Stimulated activated CD8-positive, alpha-beta memory T cell treated with anti-CD3 and anti-CD28 coated beads, Interleukin-7, amount 100 ng/mL, for 24 hours (primary cell): ENCODE measurements at places on chromosomes 13 and 19.
A peak's percentile ranks its signal among the peaks of the same experiment; 100 is the strongest.

DNA sequence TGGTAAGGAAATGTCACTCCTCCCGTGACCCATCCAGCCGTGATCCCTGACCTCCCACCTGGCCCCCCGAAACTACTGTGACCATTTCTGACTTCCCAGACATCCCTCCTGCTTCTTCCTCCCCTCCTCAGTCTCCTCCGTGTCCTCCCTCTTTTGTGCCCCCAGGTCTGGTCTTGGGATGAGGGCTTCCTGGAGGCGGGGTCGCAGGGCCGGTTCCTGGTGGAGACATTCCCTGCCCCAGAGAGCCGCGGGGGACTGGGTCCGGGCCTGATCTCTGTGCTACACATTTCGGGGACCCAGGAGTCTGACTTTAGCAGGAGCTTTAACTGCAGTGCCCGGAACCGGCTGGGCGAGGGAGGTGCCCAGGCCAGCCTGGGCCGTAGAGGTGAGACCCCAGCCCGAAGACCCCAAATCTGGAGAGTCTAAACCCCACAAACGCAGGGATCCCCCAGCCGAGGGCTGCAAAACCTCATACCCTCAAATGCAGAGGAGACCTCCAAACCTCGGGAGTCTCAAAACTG, 5.0 kb downstream of the KIRREL2 start:
- DNase-seq: no peak

- DNase-seq: no peak
Measured at GRCh38 chr13:65999411-65999810, 1230.7 kb downstream of the PCDH9 start.

- no peak for DNase-seq
Measured at GRCh38 chr19:14728595-14728994, 38.7 kb downstream of the ZNF333 start.

- no peak for DNase-seq
Measured at GRCh38 chr13:31101472-31102170, 60.1 kb downstream of the HSPH1 start.

DNA sequence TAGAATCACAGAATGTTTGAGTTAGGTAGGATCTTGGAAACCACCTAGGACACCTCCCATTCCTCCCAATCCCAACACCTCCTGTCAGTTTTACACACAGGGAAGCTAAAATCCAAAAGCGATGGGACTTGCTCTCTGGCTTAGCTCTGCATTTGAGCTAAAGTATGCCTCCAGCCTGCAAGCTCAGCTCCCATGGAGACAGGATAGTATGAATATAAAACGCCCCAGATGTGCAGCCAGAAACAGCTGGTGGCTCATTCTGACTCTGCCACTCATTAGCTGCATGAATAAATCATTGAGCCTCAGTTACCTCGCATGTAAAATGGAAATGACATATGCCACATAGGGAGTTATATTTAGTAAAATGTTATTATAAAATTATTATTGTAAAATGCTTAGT, 336.0 kb downstream of the SUCLA2 start:
- DNase-seq: no peak

DNA sequence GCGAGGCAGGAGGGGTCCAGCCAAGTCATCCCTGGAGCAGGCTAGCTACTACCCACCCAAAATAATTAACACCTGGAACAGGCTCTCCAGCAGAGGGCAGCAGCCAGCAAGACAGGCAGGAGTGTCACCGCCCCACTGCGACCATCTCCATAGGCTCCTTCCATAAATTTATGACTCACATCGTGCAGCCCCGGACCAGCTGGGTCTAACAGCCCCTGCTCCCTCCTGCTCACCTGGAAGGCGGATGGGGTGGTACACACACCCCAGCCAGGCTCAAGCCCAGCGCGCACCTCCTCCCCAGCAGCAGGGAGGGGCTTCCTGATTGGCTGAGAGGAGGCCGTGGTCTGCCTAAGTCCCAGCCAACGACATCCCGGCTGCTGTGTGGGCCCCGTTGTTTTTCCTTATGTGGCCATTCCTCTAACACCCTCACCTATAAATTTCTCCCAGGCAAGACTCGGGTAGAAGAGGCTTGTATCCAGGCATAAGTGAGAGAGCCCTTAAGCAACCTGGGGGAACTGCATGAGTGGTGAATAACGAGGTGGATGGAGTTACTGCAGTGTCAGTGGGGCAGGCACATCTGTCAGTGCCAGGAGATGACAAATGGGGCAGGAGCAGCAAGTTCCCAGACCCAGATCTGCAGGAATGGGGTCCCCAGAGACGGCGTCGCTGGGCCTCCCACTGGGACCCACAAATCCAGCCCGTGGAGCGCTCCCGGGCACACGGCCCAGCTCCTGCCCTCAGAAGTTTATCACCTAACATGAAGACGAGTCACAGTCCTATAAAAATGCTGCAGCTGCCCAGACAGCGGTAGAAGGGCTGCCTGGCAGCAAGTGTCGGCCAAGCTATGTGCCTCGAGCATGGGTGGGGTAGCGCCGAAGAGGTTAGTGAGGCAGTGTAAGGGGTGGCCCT, 43.1 kb downstream of the CEBPG start:
- peak; percentile 35 for DNase-seq

DNA sequence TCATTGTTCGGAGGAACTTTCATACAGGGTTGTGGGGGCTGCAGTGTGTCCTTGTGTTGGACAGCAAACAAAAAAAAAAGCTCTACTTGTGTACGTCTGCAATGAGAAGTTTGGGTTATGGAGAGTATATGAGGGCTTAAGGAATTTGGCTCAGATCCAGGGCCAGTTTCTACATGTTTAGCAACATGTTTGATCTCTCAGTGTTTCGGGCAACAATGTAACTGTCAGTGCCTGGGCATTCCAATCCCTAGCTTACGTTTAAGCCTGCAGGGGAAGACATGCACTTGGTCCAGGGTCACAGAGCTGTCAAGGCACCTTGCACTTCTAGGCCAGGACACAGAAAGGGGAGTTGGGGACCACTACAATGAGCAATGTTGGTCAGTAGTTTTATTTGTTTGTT, 13.9 kb downstream of the ZNF543 start:
- no peak for DNase-seq

DNA sequence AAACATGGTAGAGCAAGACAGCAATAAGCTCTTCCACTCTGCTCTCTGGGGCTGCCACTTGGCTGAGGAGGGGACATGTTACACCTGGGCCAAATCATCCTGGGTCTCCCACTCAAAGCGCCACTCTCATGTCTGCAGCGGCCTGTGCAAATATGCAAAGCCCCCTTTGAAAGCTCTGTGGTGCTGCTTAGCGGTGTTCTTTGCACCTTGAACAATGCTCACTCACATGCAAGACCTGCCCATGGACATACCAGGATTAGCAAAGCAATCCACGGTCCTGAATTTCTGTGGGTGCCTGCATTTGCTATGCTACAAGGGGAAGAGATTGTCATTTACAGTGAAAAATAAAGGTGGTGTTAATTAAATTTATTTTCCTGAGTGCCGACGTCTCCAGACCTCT, 48.6 kb downstream of the MRPL57 start:
- DNase-seq: no peak

- peak; percentile 42 for DNase-seq
Measured at GRCh38 chr19:58059003-58059670, at the start of gene ZNF135. TSS of gene ZNF135 (plus strand) at chr19:58059282. CDS start at chr19:58060003, 721 bp downstream.

DNA sequence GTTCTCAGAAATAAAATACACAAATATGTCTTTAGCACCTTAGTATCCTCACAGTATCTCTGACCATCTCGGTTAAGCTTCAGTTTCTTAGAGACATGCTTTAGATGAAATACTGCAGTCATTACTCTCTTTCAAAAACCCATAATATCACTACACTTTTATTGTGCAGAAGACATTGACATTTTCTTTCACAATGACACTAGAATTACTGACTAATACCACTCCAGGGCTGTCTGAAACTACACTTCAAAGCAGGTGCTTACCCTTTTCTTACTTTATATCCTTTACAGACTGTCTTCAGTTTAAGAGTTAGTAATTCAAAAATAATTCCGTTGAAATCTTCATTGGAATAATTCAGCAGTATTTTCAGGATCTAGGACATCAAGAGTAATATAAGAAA, 42.2 kb upstream of the SLITRK6 start:
- DNase-seq: no peak

DNA sequence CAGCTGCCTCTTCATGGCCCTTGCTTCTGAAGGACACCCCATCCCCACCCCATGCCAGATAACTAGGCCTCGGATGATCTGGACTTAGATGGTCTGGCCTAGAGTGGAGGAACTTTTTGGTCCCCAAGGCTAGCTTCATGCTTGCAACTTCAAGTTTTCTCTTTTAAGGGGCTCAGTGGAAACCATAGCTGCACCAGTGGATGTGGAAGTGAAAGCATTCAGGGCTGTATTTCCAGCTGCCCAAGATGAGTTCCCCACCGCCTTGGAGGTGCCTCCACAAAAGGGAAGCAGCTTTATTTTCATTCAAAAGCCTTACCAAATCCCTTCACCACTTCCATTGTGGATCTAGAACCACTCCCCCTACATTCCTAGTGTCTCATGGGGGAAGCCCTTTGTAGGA, 17.6 kb upstream of the GSX1 start:
- no peak for DNase-seq
